NCI-H1417 (cell line): ENCODE measurements at places on chromosomes 16 and 17.

DNA sequence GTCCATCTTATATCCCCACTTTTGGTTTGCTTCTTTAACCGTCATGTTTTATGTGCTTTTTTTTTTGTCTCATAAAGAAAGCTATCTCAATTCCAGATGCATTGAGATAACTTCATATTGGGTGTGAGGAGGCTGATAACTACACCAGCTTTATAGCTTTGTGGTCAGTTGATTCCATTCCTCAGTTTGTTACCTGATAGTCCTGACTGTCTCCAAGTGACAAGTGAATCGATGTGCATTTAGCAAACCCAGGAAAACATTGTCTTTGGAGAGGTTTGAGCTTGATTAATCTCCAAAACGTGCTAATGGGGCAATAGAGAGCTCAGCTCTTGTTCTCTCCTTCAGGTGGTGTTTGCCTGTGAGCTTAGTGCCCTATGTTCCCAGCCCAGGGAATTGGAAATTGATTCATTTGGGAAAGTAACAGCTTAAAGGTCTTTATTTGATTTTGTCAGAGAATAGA lies 22.7 kb downstream of the HS3ST3B1 start:
- DNase-seq = no peak

GRCh38 chr16:30096105-30096861 lies at the start of gene YPEL3:
YPEL3 (minus strand) TSS chr16:30096213; CDS start chr16:30095482, 731 bp downstream.
- DNase-seq = peak; percentile 90

GRCh38 chr17:28746611-28747050 lies 2.8 kb downstream of the TRAF4 start:
- peak; percentile 84 for DNase-seq

DNA sequence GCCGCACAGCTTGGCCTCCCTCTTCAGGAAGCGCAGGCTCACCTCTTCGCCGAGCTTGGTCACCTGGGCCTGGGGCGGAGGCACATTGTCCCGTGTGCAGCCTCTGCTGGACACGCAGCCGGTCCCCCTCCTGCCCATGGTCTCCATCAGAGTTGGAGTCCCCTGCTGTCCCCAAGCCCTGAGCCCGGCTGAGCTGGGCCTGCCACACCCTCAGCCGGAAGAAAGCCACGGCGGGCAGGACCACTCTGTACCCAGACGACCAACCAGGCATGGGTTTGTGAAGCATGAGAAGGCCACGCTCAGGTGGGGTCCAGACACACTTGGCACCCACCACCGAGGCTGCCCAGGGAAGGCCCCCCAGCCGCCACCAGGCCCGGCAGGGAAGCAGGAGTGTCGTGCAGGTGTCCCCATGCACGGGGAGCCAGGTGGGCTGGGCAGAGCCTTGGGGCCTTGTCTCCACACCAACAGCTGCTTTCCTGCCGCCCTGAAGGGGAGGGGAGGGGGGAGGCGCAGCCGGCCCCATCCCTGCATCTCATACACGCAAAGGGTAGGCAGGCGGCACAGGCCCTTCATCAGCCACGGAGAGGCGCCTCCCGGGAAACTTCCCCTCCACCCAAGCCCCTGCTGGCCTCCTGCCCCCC lies 5.2 kb downstream of the CCDC154 start:
- peak; percentile 80 for DNase-seq

GRCh38 chr17:54860617-54861470 lies 39.8 kb upstream of the TOM1L1 start:
- DNase-seq = no peak

GRCh38 chr17:77662833-77663232 lies 295.7 kb upstream of the TNRC6C start:
- no peak for DNase-seq

DNA sequence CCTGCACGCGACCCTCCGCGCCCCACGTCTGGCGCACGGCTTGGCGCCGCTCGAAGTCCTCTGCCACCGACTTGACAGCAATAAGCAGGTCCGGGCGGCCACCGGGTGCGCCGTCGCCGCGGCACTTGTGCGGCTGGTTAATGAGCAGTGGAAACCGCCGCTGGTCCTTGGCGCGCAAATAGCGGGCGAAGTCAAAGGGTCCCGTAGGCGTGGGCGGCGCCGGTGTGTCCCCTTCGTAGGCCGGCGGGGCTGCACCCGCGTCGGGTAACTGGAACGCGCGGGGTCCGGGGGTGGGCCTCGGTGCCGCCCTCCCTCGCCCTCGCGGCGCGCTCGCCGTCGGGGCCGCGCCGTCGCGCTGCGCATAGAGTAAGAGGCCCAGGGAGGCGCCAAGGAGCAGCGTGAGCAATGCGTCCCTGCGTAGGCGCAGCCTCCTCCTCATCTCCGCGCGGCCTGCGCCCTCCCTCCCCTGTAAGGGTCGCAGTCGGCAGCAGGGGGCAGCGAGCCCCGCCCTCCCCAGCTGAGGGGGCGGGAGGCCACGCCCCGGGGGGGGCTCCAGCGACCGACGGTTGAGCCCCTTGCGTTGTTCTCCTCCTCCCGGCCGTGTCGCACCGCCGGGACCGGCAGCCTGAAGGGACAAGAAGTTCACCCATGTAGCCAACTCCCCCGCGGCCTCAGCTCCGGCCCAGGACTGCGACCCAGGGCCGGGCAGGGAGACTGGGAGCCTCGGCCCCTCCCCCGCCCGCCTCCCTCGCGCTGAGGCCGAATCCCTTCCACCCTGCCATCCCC lies 558 bp downstream of the B3GNT9 start:
- peak; percentile 32 for DNase-seq

DNA sequence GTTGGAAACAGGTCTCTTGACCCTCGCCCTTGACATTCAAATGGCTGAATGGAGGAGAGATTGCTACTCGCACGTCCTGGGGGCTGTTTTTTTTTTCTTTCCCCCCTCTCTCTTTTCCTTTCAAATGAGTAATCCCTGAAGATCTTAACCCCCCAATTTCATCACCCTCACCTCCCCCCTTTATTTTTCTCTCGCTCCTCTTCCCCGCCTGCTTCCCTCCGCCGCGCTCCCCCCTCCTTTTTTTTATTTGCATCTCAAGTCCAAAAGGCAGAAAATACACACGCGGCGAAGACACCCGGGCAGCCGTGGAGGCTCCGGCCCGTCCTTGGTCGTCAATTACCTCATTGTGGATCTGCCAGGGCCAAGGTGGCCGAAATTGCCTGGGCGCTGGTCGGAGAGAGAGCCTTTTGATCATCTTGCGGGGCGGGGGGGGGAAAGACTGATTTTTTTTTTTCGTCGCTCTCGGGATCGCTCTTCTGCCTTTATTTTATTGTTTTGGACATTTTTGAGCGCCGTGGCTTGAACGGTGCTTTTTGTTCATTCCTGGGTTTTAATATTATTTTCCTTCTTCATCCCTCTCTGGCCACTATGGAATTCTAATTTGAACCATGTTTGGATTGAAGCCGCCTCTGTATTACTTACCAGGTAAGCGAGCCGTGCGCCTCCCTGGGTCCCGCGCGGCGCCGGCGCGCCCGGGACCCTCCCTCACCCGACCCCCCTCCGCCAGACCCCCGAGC lies 57.2 kb upstream of the GSE1 start:
- DNase-seq = no peak

GRCh38 chr17:51258756-51259563 lies 889 bp downstream of the MBTD1 start:
- no peak for DNase-seq

DNA sequence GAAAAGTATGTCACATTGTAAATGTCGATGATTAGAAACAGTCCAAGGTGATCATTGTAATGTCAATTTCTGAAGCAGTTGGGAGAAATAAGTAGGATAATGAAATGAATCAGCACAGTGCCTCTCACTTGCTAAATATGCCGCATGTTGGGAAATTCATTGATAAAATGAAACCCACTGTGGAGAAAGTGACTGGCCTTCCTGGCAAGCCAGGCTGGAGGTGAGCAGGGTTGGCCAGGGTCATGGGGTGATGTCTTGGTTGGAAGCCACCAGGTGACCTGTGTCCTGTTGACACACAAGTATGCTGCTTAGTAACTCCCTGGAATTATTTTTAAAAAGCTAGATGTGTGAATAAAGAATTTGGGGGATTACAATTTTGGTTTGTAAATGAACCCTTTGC lies 14.9 kb upstream of the WNT9B start:
- no peak for DNase-seq

DNA sequence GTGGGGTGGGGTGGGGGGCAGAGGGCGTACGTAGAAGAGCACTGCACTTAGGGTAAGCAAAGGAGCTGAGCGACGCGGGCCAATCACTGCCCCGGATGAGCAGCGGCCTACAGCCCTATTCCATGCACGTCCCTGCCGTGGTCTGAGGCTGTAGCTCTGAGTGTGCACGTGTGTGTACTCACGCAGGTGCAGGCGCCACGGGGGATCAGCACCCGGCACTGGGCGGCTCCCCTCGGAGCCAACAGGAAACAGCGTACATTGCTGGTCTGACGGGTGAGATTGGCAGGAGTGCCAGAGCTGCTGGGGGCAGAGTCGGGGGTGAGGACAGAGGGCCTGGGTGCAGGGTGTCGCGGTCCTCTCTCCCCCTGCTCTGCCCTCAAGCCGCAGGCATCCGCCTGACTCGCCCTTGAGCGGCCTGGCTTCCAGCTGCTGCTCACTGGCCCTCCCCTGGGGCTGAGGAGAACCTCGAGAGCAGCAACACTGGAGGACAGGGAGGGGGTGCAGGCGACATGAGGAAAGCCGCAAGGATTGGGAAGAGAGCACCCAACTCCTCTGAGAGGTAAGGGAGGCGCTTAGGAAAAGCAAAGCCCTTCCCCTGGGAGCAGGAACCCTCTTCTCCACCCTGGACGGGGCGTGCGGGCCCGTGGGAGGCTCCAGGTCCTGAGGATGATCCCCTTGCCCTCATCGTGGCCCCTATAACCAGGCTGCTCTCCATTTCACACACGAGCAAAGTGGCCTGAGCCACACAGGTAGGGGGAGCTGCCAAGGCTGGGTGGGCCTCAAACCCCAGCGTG lies 57.8 kb downstream of the ENGASE start:
- DNase-seq = peak; percentile 90
